ENCODE measurements at places on chromosomes 1 and 21. TPM values are rescaled to one million over a fixed set of nuclear protein-coding genes. Genes with fewer than 3 reads are reported as not detected.

DNA sequence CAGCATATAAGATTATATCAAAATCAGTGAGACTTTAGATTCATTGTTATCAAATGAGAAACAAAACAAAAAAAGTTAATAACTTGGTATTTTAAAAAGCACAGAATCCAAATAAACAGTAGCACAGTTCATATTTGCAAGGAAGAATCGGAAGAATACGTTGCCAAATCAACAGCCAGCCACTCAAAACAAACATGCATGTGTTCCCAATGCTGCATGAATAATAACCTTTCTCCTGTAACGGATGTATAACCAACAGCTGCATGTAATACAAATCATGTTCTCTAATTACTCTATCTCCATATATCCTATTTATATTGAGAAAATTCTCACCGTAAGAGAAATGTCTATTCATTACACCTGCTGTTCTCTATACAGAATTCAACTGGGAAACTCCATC is 98.9 kb upstream of the FOXD3 start:
- DNase-seq = no peak

DNA sequence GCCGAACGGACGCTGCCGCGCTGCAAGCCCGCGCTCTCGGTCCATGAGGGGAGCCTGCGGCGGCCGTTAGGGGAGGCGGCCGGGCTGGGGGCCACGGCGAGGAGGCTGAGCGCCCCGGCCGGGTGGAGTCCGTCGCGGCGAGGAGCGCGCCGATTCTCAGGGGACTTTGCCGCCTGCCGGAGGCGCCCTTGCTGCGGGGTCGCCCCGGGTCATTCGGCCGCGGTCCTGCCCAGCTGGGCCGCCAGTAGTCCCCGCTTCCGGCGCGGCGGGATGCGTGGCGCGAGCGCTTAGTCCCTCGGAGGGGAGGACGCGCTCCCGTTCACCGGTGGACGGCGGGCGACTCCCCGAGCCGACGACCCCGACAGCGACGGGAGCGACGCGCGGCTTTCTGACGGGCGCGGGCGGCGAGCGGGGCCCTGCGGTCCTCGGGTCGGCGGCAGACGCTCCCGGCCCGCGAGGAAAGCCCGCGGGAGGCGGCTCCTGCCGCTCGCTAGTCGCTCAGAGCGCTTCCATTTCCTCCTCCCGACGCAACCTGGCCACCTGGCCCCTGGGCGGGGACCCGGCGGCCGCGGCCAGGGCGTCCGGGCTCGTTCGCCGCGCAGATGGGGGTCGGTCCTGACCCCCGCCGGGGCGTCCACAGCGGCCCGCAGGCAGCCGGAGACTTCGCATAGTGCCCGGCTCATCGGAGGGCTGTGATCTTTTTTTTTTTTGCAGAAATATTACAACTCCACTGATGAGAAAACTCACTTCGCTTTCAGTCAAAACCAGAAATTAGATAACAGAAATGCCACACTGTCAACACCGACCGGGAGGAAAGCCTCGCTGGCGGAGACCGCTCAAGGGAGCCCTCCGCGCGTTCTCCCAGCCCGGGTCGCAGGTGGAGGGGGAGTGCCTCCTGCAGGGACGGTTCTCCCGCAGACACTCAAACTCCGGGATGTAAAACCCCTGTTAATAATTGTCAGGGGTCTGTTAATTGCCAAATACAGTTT is 641 bp upstream of the ZBTB21 start:
- peak; percentile 37 for DNase-seq

GRCh38 chr1:205570173-205570501 is 61.7 kb downstream of the ELK4 start:
- DNase-seq = no peak

DNA sequence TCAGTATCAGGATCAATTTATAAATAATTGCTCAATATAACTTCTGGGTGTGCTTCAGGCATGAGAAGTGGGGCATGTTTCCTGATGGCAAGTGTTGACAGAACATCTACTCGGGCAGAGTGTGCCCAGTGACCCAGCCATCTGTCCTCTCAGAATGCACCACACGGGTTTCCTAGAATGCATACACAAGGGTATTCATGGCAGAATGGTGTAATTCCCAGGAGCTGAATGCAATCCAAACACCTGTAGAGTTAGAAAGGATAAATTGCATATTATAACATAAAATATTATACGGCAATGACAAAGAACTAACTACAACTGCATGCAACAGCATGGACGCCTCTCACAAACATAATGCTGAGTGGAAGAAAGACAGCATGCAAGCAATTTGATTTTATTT is 391.9 kb downstream of the SIPA1L2 start:
- DNase-seq = no peak

DNA sequence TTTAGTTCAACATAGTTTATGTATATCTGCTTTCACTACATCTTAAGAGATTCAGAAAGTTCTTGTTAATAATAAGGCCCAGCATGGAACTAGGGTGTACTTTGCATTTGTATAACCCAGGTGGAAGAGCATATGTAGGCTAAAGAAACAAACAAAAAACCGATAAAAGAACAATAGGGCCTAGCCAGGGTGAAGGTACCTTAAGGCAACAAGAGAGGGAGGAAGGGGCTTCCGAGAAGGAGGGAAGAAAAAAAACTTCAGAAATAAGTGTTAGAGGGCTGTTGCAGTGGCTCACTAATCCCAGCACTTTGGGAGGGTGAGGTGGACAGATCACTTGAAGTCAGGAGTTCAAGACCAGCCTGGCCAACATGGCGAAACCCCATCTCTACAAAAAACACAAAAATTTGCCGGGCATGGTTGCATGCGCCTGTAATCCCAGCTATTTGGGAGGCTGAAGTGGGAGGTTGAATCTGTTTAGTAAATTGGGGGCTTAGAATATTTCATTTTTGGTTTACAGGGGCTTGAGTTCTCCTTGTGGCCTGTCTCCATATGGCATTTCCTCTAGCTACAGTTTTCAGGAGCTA is 4.7 kb upstream of the SPATA45 start:
- no peak for DNase-seq

DNA sequence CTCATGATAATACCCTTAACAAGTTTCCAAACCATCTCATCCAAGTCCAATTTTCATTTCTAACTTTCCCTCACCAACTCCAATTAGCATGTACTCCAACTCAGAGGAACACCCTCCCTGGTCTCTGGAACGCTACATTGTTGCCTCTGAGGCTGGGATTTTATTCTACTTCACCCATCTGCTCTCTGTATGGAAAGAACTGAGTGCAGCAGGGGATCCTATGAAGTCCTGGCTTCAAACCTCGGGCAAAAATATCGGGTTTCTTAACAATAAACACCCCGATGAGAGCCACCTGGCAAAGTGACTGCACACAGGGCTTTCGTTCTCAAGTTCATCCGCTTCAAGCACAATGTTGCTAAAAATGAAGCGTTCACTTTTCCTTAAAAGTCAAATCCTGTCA is 99.6 kb downstream of the CRB1 start:
- no peak for DNase-seq

DNA sequence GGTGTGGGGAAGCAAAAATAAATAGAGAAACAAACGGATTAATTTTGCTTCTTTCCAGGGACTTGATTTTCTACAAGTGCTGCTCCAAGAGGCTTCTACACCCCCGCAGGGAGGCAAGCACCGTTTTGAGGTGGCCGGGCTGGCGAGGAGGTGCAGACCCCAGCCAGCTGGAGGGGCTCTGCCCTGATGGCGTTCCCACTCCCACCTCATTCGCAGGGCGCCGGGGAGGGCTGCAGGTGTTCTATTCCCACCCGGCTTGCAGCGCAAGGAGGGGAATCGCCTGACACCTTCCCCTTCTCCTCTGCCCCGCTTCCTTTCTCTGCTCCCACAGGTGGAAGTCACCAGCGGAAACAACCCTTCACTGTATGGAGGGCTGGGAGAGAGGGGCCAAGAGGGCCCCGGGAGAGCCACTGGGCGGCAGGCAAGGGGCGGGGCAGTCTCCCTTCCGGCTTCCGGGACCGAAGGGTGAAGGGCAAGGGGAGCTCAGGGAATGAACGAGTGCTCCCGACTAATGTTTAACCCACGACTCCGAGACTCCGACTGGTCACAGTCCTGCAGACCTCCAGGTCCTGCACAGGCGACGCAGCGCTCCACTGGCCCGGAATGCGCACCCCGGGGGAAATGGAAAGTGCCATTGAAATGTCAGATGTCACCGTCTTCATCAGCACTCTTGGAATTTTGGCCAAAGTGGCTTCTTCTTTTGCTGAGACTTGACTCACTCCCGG is 29.1 kb downstream of the TEX35 start:
- peak; percentile 9 for DNase-seq

Gene KLF17
- total RNA-seq = 0.17 TPM

Gene DMAP1
- 33.4 TPM for total RNA-seq

Gene GBP3
- 20.2 TPM for total RNA-seq

Gene SNX7
- 51.2 TPM for total RNA-seq

Gene CFAP141
- total RNA-seq = not detected

Measured in mammary epithelial cell (primary cell).